ENCODE measurements at places on chromosomes 4 and X.

- no peak for DNase-seq
These were observed 107.3 kb downstream of the PSAPL1 start for GRCh38 chr4:7327341-7327885.

DNA sequence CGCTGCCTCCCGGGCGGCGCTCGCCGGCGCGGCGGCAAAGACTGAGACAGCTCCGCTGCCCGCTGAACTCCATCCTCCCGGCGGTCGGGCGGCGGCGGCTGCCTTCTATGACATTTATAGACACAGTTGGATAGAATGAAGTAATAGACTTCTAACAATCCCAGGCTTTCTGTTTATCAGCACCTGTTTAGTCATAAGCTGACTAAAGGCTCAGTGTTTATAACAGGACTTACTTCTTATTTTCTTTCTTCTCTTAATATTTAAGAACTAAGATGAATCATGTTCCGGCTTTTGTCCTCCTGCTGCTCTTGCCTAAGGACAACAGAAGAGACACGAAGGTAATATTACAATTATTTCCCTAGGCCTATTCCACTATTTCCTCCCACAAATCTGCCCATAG is 3.9 kb downstream of the ARL13A start:
- no peak for DNase-seq

DNA sequence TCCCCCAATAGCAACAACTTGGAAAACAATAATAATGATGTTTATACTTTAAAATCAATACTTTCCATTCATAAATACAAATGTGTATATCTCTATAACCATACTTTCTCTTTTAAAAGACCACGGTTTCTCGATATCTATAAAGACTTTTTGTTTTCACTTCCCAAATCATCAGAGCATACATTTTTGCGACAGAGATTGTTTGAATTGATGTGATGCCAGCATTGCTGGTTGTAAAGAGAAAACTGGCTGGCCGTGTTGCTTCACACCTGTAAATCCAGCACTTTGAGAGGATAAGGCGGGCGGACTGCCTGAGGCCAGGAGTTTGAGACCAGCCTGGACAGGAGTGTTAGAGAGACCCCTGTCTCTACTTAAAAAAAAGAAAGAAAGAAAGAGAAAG is 77.6 kb upstream of the ZNF518B start:
- no peak for DNase-seq

- DNase-seq, result no peak
These were observed 155.0 kb downstream of the TRAM1L1 start for GRCh38 chr4:116930329-116930728.

GRCh38 chr4:18111081-18111480 is 89.5 kb upstream of the LCORL start:
- DNase-seq, result no peak

GRCh38 chr4:86178211-86178610 is 181.6 kb downstream of the MAPK10 start:
- no peak for DNase-seq

- no peak for DNase-seq
These were observed 70.1 kb downstream of the BMP2K start for GRCh38 chr4:78846258-78846657.

DNA sequence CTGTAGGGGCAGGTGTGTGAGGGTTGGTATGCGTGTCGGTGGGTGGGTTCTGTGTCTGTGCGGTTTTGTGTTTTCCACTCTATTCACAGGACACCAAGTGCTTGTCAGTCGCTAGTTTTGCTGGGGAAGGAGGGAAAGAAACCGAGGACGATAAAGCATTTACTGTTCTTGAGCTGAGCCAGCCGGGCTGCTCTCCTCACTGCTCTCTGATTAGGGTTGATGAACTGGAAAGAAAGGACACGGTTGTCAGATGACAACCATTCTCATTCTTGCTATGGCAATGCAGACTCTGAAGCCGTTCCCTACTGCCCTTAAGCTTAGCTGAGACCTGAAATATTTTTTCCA is 832 bp downstream of the EGFL6 start:
- DNase-seq, result no peak

- no peak for DNase-seq
These were observed 70.1 kb downstream of the PJA1 start for GRCh38 chrX:69094977-69095669.

- no peak for DNase-seq
These were observed 3.4 kb downstream of the FOXO4 start for GRCh38 chrX:71098951-71099506.

- no peak for DNase-seq
These were observed 172.7 kb downstream of the BTC start for GRCh38 chr4:74621616-74622015.

DNA sequence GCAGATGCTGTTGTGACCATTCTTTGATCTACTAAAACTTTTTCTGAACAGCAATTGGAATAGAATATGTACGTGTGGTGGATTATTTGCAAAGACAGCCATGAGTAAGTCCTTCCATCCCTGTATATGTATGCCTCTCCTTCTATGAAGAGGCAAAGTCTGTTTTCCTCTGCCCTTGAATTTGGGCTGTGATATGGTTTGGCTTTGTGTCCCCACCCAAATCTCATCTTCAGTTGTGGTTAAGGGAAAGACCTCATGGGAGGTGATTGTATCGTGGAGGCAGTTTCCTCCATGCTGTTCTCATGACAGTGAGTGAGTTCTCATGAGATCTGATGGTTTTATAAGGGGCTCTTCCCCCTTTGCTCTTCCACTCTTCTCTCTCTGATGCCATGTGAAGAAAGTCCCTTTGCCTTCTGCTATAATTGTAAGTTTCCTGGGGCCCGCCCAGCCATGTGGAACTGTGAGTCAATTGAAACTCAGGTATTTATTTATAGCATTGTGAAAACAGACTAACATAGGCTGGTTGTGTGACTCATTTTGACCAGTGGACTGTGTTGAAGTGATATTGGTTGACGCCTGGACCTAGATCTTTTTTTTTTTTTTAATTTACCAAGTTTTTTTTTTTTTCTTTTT is 108.3 kb upstream of the CAMK2D start:
- peak; percentile 5 for DNase-seq

GRCh38 chrX:49269767-49270248 is at the start of gene PPP1R3F:
PPP1R3F (plus strand) TSS chrX:49269793; CDS start chrX:49269870, 77 bp downstream.
- no peak for DNase-seq

DNA sequence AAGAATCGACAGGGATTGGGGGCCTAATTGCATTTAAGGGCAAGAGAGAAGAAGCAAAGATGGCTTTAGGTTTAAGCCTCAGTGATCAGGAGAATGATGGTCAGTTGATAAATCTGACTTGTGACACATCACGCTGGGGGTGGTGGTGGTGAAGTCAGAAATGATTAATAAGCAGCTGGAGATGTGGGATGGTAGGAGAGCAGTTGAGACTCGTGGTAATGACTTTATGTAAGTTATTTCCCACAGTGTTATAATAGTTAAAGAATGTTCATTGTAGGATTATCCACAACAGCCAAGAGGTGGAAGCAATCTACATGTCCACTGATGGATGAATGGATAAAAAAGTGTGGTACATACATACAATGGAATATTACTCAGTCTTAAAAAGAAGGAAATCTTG is 178.9 kb upstream of the GPC4 start:
- DNase-seq, result no peak

- no peak for DNase-seq
These were observed 215.4 kb downstream of the IL1RAPL1 start for GRCh38 chrX:28802625-28803024.
